ENCODE measurements at places on chromosomes 3 and 15. TPM values are rescaled to one million over a fixed set of nuclear protein-coding genes. Genes with fewer than 3 reads are reported as not detected.

GRCh38 chr3:110878692-110879091, 192.9 kb upstream of the NECTIN3 start:
- no peak for DNase-seq

- DNase-seq = no peak
Measured at GRCh38 chr3:128803307-128803706, 76.1 kb upstream of the ACAD9 start.

- DNase-seq = no peak
Measured at GRCh38 chr3:111237946-111238345, 166.3 kb downstream of the NECTIN3 start.

GRCh38 chr3:66518126-66518525, 17.3 kb upstream of the LRIG1 start:
- DNase-seq = no peak

- no peak for DNase-seq
Measured at GRCh38 chr3:188581365-188581764, 427.4 kb downstream of the LPP start.

- DNase-seq = peak; percentile 42
Measured at GRCh38 chr3:35832140-35832571, 192.8 kb downstream of the ARPP21 start.

DNA sequence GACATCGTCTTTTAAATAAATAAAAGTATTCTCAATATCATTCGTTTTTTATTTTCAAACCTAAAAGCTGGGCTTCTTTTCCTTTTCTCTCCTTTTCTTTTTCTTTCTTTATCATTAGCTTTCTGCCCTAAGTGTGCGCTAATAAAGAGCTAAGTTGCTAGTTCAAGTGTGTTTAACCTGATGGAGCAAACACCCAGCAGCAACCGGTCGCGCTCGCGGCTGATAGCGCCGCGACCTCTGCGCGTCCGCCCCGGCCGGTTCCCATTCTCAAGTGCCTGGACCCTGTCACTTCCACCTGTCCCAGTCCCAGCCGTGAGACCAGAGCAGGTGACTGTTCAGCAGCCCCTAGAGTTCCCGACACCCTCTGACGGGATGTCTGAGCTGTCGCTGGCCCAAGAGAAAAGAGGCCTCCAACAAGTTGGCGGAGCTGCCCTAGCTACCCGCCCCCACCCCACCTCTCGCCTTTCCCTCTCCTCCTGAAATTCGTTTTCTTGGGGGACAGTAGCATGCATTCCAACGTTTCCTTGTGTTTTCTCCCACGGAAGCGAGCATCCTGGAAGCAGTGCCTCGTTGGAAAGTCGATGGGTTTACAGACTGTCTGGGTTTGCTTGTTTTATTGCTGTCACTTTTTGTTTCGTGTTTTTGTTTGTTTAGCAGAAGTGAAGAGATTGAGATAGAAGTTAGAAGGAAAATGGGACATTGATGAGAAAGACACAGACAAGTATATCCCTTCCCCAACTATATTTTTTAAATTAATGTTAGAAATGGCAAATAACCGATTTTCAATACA, 3.1 kb upstream of the MECOM start:
- no peak for DNase-seq

DNA sequence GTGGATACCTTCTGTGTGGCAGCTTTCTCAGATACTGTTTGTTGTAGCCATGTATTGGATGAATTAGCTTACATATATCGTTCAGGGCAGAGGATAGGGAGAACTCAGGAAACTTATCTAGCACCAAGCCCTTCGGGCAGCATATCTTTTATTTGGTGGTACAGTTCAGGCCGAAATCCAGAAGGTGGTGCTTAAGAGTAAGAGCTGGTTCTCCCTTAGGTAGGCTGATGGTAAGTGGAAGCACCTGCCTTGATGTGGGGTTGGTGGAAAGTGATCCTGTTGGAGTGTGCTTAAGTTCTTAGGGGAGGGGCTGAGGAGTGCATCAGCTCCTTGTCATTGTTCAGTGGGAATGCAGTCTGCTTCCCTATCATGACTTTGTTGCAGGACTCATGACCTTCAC, 187.5 kb downstream of the DOCK3 start:
- DNase-seq = no peak

The LMOD3 gene
- total RNA-seq = not detected

The POLQ gene
- 10.1 TPM for total RNA-seq

All from fibroblast of the aortic adventitia (primary cell).